ENCODE measurements at places on chromosomes 11 and 22.

- DNase-seq, result peak; percentile 44
Observed at GRCh38 chr11:132361011-132361550, 990.7 kb downstream of the NTM start.

GRCh38 chr22:47154621-47155081, 392.2 kb downstream of the TBC1D22A start:
- no peak for DNase-seq

DNA sequence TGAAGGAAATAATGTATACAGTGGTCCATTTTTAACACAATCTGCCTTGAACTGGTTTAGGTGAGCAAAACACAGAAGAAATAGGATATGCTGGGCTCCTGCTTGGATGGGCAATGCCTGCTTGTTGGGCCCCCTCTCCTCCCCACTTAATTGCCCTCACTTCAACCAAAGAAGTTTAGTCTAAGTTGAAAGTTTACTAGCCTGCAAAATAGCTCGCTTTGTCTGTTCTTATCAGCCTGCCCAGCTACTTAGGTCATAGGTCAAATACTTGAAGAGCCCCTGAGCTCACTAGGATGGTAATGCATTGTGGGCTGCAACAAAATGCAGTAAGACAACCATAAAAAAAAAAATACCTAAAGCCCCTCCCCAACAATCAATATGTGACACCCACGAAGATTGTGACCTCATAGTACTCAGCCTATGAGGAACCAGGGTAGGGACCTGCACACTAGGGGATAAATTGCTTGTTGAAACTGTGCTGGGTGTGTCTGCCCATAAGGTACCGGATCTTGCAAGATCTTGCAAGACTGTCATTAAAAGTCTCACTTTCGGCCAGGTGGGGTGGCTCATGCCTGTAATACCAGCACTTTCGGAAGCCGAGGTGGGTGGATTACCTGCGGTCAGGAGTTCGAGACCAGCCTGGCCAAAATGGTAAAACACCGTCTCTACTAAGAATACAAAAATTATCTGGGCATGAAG, 10.9 kb downstream of the DRICH1 start:
- DNase-seq, result no peak

DNA sequence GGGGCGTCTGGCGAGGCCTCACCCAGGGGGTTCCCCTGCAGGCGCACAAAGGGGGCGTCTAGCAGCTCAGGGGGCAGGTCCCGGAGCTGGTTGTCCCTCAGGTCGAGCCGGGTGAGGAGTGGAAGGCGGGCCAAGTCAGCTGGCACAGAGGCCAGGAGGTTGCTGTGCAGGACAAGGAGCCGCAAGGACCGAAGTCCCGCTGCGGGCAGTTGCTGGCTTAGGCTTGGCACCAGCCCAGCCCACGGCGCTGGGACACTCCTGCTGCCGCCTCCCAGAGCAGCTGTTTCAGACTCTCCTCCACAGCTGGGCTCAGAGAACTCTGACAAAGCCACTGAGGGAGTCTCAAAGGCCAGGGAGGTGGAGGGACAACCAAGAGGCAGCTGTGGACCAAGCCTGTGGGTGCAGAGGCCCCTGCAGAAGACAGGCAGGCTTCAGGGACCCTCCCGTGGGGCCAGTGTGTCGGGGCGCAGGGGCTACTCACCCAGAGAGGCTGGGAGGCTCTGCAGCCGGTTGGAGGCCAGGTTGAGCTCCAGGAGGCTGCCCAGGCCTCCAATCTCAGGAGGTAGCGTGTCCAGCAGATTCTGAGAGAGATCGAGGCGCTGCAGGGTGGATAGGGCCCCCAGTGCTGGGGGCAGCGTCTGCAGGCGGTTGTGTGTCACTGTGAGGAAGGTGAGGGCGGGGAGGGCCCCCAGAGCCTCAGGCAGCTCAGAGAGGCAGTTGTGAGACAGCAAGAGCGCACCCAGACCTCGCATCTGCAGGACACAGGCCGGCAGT, 2.2 kb downstream of the PIDD1 start:
- no peak for DNase-seq

DNA sequence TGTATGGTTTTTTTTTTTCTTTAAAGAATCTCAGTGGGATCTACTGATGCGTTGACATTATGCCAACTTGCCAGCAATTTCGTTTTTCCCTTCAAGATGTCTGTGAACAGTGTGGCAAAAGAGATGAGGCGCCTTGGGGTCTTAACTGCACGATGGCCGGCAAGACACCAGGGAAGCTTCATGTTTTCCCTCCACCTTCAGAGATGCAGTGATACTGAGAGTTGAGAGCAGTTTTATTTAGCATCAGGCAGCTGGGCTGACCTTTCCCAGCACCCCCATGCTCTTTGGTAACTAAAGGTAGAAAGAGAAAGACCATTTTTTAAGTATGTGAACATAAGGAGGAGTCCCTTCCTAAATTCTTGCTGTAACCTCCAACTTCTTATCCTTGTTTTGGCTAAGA, 11.7 kb upstream of the GRIK4 start:
- no peak for DNase-seq

DNA sequence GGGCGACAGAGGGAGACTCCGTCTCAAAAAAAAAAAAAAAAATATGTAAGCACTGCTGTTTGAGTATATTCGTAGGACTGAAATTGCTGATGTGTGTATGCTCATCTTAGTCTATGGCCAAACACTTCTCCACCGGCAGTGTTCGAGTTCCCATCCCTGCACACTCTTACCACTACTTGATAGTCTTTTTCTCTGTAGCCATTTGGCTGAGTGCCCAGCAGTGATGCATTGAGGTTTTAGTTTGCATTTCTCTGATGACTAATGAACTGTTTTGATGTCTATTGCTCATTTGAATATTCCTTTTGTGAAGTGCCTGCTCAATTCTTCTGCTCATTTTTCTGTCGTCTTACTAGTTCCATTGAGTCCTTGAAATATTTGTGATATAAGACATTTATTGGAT, 1.9 kb downstream of the TIRAP start:
- DNase-seq, result peak; percentile 90

GRCh38 chr11:64201543-64201942, 5.0 kb upstream of the FERMT3 start:
- no peak for DNase-seq

DNA sequence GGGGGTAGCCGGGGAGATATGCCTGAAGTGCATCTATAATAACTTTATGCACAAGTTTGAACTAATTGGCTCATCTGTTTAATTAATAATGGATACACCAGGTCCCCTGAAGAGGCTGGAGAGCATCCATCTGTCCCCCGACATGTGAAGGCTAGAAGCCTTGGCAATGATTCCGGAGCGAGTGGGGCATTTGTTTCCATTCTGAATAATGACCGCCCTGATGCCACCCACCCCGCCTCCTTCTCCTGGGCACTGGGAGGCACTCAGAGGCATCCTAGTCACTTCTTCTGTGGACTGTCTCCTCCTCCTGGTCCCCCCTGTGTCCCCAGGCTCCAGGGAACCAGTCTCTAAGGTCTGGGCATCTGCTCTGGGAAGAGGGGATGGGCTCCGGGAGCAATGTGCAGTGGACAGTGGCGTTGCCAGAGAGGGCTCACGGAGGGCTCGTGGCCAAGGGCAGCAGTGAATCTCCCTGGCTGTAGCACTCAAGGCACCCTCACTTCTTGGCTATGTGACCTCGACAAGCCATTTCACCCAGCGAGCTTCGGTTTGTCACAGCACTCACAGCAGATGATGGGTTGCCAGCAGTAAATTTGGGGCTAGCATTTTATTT, 64.7 kb downstream of the TSPAN18 start:
- DNase-seq, result no peak

DNA sequence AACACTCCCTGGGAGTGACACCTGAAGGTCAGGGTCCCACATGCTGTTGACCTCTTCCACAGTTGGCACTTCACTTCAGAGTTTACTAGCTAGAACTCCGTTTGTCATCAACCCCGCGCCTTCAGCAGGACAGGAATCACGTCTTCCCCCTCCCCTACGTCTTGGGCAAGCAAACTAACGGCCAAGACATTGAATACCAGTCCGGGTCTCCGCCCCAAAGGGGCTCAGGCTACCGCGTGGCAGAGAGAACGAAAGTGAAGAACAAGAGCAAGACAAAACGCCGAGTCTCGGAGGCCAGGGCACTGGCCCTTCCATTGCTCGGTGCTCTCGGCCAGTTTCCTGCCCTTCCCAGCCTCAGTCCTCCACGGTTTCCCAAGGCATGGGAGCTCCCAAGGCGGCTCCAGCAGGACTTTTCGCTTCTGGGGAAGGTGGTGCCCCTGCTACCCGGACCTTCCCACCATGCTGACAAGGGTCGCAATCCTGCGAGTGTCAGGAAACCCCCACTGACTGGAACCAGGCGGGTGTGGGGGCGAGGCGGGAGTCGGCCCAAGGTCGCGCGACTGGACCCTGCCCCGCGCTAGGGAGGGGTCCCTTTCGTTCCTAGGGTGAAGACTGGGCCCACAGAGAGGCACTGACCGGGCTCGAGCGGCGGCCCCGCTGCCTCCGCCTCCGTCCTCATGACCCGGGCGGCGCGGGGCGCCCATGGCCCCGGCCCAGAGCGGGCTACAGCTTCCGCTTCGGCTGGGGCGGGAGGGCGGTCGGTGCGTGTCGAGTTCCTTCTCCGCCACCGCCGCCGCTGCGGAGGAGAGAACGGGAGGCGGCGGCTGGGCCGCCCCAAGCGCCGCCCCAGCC, at the start of gene GUCD1:
TSS of gene GUCD1 (minus strand) at position 826 of the 852 bp plus-strand sequence. CDS start at position 679, 147 bp downstream.
- DNase-seq, result no peak

GRCh38 chr22:32005453-32005852, 37.6 kb upstream of the SLC5A1 start:
- DNase-seq, result no peak

- DNase-seq, result no peak
Observed at GRCh38 chr11:108685419-108686130, 20.7 kb downstream of the DDX10 start.

GRCh38 chr11:73463359-73463758, 87.2 kb downstream of the RELT start:
- DNase-seq, result no peak

- DNase-seq, result no peak
Observed at GRCh38 chr11:1422481-1422880, 32.7 kb downstream of the BRSK2 start.

- DNase-seq, result no peak
Observed at GRCh38 chr11:134750619-134751018, 338.6 kb upstream of the B3GAT1 start.

DNA sequence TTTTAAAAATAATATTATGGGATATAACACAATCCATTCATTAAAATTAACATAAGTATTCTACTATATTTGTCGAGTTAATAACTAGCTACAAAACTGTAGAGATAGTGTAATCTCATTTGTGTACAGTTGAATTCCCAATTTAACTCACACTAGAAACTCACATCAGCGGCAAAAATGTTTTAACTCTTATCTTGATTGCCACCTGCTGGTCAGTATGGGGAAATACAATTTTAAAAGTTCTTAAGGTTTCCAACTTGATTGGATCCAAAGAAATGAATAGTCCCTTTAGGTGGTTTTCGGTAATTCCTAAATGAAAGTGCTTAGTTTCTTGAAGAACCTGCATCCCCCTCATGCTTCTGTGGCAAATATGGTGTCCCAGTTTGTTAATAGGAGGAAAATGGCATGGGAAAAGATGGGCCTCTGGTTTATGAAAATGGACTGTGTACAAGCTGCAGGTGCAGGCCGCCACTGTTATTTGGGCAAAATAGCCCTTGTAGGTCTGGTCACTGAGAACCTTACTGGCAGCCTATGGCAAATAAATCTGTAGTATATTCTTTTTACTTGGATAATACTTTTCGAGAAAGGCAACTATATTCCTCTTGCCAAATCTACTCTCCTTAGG, 33.7 kb upstream of the SLC17A6 start:
- DNase-seq, result peak; percentile 41

GRCh38 chr11:73293356-73293936, 14.6 kb upstream of the ARHGEF17 start:
- no peak for DNase-seq

DNA sequence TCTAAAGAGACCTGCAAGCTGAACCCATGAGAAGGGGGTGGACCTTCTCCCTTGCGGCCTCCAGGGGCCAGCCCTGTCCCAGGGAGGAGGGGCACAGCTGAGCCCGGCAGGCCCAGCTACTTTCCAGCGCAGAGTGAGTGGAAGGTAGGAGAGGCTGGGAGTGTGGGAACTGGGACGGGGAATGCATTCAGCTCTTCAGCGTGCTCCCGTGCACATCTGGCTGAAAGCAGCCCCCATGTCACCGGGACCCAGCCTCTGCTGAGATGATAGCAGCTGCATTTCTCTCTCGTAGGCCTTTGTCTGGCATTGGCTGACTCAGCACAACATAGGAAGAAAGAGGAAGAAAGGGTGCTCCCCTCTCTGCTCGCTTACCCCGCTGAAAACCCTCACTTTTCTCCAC, 951.5 kb downstream of the TBC1D22A start:
- DNase-seq, result no peak

DNA sequence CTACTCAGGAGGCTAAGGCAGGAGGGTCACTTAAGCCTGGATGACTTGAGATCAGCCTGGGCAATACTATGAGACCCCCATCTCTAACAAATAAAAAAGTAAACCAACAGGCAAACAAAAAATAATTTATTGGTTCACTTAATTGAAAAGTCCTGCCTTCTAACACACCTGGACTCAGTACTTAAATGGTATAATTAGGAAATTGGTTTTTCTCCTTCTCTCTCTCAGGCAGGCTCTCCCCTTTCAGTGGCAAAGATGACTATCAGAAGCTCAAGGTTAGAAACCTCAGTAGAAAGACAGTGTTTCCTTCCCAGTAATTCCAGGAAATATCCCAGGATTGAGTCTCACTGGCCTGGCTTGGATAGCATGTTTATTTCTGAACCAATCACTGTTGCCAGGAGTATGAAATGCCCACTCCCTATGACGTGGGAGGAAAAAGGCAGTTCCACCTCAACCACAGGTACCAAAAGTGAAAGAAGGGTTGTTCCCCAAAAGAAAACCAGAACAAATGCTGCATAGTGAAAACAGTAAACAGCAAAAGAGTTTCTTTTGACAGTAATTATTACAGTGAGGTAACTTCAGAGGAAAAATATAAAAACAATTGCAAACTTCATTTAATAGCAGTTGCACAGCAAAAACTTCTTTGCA, 56.3 kb upstream of the SOX6 start:
- DNase-seq, result no peak

DNA sequence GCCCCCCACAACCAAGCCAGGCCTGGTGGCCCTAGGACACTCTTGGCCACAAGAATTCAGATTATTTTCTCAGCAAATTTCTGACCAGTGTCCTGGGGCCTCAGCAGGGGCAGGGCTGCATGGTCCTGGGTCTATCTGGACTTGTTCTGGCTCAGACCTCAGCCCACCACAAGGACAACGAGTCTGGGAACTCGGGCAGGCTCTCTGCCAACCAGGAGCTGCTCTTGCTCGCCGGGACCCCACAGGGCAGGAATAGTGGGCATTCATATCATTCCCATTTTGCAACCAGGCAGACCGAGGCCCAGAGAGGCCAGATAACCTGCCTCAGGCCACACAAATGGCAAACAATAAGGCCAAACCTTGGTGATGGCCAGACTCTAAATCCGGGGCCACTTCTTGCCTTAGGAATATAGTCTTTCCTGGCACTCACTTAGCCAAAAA, 75.4 kb upstream of the WNT7B start:
- no peak for DNase-seq

GRCh38 chr22:22730655-22731373, 86.4 kb downstream of the GGTLC2 start:
- DNase-seq, result no peak

- no peak for DNase-seq
Observed at GRCh38 chr11:58837707-58838388, 6.7 kb downstream of the GLYATL2 start.

- DNase-seq, result no peak
Observed at GRCh38 chr11:1165256-1166041, 7.7 kb downstream of the MUC5AC start.

GRCh38 chr11:131895865-131896264, 525.5 kb downstream of the NTM start:
- DNase-seq, result no peak

Data from NCI-H510A treated with DMSO at 0.1 percent for 48 hours (cell line).